ENCODE measurements at places on chromosomes 3 and 15.

- DNase-seq: no peak
Measured at GRCh38 chr15:77825252-77825542, 192.5 kb upstream of the LINGO1 start.

- DNase-seq: no peak
Measured at GRCh38 chr3:36959821-36960220, 15.0 kb upstream of the TRANK1 start.

DNA sequence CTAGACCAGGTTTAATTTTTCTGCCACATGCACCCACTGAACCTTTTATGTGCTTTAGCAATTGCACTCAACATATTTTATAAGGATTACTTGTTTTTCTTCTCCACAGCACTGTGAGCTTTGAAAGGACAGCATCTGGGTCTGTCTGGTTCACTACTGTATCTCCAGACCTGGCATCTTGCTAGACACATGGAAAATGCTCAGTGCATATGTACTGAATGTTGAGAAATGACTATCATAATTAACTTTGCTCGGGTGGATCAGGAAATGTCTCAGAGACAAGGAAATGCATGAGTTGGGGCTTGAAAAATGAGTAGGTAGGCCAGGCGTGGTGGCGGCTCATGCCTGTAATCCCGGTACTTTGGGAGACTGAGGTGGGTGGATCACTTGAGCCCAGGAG lies 40.2 kb downstream of the DOCK3 start:
- no peak for DNase-seq

GRCh38 chr3:27699067-27699466 lies 23.1 kb downstream of the EOMES start:
- no peak for DNase-seq

DNA sequence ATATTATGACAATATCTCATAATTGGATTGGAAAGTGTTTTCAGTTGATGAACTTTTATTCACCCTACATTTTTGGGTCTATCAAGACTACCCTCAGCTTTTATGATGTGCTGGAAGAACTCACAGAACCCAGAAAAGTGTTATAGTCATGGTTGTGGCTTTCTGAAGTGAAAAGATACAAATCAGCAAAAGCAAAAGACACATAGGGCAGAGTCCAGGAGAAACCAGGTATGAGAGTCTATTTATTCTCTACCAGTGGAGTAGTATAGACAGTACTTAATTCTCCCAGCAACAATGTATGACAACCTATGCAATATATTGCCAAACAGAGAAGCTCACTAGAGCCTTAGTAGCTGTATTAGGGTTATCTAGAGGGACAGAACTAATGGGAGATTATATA lies 280.4 kb upstream of the TTC14 start:
- no peak for DNase-seq

DNA sequence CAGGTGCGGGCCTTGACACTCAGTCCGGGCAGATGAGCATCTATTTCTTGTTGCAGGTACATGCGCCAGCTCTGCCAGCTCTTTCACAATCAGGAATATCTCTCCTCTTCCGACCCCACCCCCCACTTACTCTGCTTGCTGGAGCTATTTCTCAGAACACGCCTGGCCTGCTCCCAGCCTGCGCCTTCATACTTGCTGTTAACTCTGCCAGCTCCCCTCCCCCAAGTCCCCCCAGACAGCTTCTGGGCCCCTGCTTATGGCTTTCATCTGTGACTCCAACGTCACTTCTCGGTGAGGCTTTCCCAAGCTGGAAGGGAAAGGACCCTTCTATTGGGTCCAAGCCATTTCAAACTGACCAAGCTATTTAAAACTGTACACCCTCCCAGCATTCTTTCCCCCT lies 15.2 kb downstream of the MAGEF1 start:
- DNase-seq: no peak

- no peak for DNase-seq
Measured at GRCh38 chr3:111325160-111325718, 216.8 kb upstream of the CD96 start.

GRCh38 chr3:148532774-148533173 lies 164.9 kb upstream of the AGTR1 start:
- DNase-seq: no peak

GRCh38 chr3:59818033-59818918 lies 768.5 kb upstream of the CFAP20DC start:
- no peak for DNase-seq

- no peak for DNase-seq
Measured at GRCh38 chr3:143184099-143184498, 64.5 kb downstream of the CHST2 start.

DNA sequence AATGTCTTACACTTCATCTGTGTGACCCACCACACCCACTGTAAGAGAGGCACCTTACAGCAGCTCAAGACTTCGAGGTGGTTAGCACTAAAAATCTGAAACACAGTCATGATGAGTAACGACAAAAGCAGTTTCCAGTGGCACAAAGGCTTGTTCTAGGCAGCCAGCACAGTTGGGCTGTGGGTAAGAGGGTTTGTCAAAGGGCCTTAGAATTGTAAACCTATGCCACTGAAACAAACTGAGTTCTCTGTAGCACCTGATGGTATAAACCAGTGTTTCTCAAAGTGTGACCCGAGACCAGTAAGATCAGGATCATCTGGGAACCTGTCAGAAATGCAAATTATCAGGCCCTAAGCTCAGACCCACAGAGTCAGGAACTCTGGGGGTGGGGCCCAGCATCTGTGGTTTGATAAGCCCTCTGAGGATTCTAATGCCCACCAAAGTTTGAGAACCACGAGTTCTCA lies 36.5 kb downstream of the DAPK2 start:
- no peak for DNase-seq

GRCh38 chr3:185402561-185402960 lies 39.6 kb downstream of the MAP3K13 start:
- DNase-seq: peak; percentile 15

GRCh38 chr3:45414823-45415222 lies 26.4 kb downstream of the LARS2 start:
- no peak for DNase-seq

- no peak for DNase-seq
Measured at GRCh38 chr3:47113669-47114365, 50.1 kb downstream of the SETD2 start.

- no peak for DNase-seq
Measured at GRCh38 chr3:87425056-87425455, 148.7 kb upstream of the POU1F1 start.

DNA sequence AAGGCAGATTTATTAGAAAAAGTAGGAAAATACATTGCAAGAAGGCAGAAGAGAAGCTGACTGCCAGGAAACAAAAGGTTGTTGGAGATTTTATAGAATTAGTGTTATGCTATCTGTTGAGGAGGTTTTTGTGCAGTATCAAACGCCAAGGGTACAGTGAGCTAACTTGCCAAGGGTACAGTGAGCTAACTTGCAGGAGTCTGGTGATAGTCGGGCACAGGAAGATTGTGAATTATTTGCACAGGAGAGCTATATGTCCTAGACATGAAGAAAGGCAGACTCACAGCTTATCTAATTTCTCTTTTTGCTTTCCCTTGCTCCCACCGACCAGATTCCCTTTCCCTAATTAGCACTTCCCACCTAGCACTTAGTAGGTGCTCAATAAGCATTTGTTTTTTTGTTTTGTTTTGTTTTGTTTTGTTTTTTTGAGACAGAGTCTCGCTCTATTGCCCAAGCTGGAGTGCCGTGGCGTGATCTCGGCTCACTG lies 2.7 kb upstream of the CSK start:
- DNase-seq: no peak

DNA sequence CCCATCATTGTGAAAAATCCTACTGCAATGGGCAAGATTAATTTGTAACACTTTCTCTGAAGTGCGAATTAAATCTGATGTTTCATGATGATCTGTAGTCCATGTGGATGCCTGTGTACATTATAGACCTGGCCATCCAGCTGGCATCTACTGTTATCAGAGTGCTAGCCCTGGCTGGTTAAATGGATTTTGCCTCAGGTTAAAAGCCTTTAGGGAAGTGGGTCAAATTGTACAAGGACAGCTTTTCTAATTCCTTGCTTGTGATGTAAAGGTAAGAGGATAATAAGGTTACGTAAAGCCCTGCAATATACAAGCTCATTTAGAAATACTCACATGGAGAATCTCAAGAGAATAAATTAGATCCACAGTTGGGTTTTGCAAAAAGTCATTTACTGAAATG lies 138.2 kb downstream of the EPHA3 start:
- DNase-seq: no peak

DNA sequence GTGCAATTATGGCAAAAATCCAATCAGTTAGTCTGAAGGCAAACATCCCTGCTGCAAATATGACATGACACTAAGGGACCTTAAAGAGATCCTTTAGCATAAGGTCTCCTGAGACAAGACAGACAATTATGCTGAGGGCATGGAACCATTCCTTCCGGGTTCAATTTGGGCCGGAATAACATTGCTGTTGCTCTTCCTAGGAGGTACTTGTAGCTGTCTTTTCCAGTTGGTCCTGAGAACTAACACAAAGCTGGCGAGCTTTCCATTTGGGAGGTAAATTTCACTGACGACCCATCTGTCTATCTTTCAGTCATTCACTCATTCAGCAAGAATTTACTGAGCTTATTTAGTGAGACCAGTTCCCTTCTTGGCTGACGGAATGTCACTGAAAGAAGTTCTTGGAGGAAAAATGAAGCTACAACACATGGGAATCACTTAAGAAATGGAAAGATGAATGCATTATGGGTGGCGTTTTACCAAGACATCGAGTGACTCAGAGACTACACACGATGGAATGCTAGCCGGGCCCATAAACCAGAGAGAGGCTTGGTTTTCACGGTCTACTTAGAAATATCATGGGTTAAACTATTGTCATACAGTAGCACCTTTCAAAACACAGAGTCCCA lies 215.5 kb downstream of the PDZRN3 start:
- DNase-seq: no peak

GRCh38 chr15:63094495-63094931 lies 27.1 kb upstream of the LACTB start:
- no peak for DNase-seq

GRCh38 chr15:72554471-72555425 lies 80.6 kb downstream of the ARIH1 start:
- DNase-seq: no peak

DNA sequence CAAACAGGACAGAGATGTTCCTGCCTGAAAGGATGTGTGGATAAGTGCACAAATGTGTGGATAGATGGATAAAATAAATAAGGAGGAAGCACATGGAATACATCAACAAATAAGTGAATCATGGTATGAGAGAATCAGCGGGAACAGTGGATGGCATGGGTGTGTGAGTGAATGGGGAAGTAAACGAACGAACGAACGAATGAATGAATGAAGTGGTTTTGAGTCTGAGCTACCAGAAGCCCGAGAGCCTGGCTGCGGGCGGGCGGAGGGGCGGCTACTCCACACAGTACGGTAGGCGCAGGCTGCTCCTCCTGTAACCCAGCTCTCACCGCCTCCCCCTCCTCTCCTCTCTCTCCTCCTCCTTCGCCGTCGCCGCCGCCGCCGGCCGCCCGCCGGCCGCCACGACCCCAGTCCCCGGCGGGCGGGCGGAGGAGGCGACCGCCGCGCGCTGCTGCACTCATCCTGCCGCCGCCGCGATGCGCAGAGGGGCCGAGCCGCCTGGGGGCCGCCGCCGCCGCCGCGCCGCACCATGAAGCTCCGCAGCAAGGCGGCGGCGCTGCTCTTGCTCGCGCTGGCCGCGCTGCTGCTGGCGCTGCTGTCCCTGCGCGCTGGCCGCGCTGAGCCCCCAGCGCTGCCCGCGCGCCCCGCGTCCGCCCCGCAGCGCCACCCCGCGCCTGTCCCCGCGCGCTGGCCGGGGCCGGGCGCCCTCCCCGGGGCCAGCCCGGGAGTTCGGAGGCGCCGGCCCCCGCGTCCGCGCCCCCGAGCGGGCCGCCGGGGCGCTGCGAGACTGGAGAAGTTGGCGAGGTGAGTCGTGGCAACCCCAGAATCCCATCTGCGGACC lies at the start of gene GXYLT2:
Gene GXYLT2, plus strand, starts transcription at position 342 of the 841 bp plus-strand sequence. Its CDS starts 188 bp downstream, at position 530.
- peak; percentile 76 for DNase-seq

DNA sequence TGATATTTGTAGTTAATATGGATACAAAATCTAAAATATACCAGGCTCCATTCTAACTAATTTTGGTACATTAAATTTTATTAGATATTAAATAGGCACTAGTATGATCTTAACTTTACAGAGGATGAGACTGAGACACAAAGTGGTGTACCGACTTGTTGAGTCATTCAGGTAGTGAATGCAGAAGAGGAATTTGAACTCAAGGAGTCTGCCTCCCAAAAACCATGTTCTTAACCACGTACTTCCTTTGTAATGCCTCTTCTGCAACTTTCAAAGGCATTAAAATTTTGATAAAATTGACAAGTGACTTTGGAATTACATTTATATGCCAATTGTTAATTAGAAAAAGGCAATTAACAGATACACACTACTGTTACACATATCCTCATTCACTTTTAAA lies 61.8 kb downstream of the ZBBX start:
- no peak for DNase-seq

DNA sequence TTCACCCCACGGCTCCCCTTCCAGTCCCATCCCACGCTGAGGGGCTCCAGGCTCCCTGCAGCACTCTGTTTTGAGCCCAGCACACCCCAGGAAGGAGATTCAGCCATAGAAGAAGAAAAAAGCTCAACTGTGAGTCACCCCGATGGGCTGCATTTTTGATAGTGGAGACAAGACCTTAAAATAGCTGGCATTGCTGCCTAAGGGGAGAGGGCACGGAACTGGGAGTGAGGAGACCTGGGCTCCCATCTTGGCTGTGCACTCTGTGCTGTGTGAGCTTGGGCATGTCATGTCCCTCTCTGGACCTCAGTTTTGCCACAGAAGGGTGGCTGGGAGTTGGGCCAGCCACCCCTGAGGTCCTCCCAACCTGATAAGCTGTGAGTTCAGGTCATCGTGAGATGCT lies 57.2 kb upstream of the SMAD6 start:
- DNase-seq: no peak

- DNase-seq: no peak
Measured at GRCh38 chr3:73605412-73605811, 19.3 kb downstream of the PDZRN3 start.

DNA sequence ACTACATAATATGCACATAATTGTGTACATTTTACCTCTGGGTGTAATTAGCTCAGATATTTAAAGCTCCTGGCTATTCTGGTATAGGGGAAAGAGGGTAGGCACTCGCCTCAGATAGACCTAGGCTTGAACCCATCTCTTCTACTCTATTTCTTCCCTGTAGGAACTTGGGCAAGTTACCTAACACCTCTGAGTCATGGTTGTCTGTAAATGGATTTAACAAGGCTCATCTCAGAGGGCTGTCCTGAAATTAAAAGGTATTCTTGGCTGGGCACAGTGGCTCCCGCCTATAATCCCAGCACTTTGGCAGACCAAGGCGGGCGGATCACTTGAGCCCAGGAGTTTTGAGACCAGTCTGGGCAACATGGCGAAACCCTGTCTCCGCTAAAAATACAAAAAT lies 30.7 kb downstream of the NANOGP8 start:
- DNase-seq: no peak

DNA sequence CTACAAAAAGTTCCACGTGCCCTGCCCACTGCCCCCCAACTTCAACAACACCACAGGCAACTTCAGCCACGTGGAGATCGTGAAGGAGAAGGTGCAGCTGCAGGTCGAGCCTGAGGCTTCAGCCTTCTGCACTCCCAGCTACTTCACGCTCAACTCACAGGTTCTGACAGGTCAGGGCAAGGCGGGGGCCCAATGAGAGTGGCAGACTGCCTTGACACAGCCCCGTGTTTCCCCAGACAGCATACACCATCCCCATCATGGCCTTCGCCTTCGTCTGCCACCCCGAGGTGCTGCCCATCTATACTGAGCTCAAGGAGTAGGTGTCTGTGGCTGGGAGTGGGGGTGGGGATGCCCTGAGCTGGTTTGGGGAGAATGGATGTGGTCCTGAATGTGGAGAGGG lies 12.6 kb downstream of the SLC38A3 start:
- DNase-seq: no peak

All from HEK293T (cell line).